Gastroesophageal sphincter (tissue), 4 donors: ENCODE measurements at places on chromosomes 2 and 18. TPM values are rescaled to one million over a fixed set of nuclear protein-coding genes. Genes with fewer than 3 reads are reported as not detected.

DNA sequence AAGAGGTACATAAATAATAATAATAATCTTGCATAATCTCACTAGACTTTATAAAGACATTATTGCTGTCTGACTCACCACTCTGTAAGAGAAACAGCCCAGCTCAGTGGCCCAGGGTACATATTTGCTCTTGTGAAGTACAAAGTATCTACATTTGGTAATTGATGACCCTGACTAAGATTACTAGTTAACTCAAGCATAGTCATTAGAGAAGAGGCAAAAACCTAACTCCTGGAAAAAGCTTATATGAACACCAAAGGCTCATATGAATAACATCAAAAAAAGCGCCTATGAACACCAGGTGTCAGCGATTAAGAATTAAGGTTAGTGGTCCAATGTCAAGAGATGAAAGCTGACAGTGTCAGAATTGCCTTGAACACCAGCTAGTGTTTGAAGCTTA lies 38.4 kb downstream of the RAD51AP2 start:
- ATAC-seq = no peak

GRCh38 chr2:105100046-105100840 lies 62.4 kb downstream of the MRPS9 start:
- ATAC-seq = no peak

- ATAC-seq = no peak
Measured at GRCh38 chr2:15122915-15123314, 438.2 kb downstream of the NBAS start.

DNA sequence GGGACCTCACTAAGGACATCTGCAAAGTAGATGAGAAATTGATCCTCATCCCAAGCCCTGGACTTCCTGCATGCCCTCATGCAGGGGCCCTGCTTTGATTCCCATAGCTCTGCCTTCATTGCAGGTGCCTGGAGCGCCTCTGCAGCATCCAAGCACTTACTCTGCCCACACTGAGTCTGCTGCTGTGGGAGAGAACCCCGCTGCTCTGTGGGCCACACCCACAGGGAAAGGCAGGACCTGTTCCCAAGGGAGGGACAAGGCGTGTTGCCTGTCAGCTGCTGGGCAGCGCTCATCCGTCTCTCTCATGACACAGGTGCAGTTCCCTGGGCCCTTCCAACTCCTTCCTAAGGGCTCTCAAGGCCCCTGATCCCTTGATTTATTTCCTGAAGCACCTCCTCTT lies 266.8 kb upstream of the SMIM21 start:
- no peak for ATAC-seq

Gene TUBB8B
- not detected for total RNA-seq

DNA sequence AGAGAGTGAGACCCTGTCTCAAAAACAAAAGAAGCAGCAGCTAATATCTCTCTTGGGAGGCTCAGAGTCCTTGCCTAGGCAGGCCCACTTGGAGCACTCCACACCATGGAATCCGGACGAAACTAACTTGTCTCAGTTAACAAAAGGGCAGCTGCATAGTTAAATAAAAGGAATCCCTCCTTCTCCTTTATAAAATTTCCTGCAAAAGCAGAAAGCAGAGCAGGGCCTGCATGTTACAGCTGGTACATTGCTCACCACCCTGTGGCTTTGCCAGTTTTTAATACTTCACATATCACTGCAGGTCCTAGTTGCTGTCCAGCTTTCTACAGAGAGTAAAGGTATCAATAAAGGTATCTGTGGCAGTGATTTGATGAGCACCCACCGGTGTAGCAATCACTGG lies 93.6 kb downstream of the ASAP2 start:
- no peak for ATAC-seq

DNA sequence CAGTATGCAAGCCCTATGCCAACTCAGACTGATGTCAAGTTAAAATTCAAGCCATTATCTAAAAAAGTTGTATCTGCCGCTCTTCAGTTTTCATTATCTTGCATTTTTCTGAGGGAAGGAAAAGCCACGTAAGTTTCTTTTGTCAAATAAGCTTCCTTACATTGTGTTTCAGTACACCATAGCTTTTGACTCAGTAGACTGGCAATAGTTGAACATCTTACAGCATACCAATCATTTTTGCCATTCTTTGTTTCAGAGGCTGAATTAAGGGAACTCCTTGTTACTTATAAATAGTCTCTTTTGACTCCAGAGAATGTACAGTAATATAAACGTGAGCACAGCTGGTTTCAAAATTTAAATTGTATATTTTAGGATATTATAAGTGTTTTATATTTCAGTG lies 120.6 kb downstream of the EHBP1 start:
- ATAC-seq = no peak
